Esophagus muscularis mucosa (tissue), 4 donors: ENCODE measurements at places on chromosomes 5 and 9. TPM values are rescaled to one million over a fixed set of nuclear protein-coding genes. Genes with fewer than 3 reads are reported as not detected.

DNA sequence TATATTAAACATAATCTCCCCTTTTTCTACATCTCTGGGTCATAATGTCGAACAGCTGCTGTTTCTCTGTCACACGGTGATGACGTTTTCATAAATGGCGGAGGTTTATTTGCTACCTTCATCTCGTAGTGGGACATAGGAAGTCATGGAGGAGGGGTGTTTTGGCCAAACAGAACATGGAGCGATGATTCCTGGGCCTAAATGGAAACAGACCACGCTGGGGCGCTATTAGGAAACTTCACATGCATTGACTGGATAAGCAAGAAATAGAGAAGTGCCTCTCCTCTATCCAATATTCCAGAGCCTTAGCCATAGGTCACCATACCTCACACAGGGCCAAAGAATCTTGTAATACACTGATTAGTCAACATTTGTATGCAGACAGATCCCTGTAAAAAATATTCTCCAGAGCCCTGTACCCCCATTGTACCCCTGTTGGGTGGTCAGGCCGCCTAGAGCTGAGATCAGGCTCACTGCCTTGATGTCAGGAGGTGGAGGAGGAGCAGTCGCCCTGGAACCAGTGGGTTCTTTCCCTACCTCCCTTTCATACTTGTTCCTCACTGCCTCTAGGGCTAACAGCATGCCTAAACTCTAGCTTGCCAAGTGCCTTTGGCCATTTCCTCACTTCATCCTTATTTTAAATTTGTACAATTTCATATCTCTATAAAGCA lies 77.8 kb upstream of the SPIN1 start:
- H3K4me3 ChIP-seq, result no peak overlapping the region
- H3K4me1 ChIP-seq, result no peaks in the 10 kb centered on the region
- H3K27me3 ChIP-seq, result no peaks in the 10 kb centered on the region
- no peak overlapping the region for H3K27ac ChIP-seq
- no peaks in the 10 kb centered on the region for H3K36me3 ChIP-seq

- DNase-seq, result no peak
- H3K36me3 ChIP-seq, result no peaks in the 10 kb centered on the region
- no peak overlapping the region for H3K4me3 ChIP-seq
- H3K27ac ChIP-seq, result no peak overlapping the region
- H3K4me1 ChIP-seq, result peaks cover 5% of the 10 kb centered on the region
These were observed 62.2 kb upstream of the GNA14 start for GRCh38 chr9:77710316-77710715.

- H3K4me3 ChIP-seq, result no peak overlapping the region
- H3K36me3 ChIP-seq, result peaks cover 34% of the 10 kb centered on the region
- peaks cover 53% of the 10 kb centered on the region for H3K4me1 ChIP-seq
- no peak overlapping the region for H3K27ac ChIP-seq
- no peak for DNase-seq
- H3K27me3 ChIP-seq, result no peaks in the 10 kb centered on the region
These were observed 2.8 kb downstream of the MGAT4B start for GRCh38 chr5:179803651-179804554.

DNA sequence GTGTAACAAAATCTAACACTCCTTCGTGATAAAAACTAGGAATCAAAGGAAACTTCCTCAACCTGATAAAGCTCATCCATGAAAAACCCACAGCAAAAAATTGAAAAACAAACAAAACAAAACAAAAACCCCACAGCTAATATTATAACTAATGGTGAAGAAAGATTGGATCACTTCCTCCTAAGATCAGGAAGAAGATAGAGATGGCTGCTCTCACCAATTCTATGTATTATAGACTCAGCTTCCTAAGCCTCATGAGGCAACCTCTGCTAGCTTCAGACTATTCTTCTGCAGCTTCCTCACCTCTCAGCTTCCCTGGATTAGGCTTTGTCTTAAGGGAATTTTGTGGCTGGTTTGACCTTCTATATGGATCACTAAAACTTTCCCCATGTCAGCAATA lies 40.1 kb downstream of the PHAX start:
- H3K27me3 ChIP-seq, result no peaks in the 10 kb centered on the region
- no peaks in the 10 kb centered on the region for H3K36me3 ChIP-seq
- no peaks in the 10 kb centered on the region for H3K4me1 ChIP-seq

DNA sequence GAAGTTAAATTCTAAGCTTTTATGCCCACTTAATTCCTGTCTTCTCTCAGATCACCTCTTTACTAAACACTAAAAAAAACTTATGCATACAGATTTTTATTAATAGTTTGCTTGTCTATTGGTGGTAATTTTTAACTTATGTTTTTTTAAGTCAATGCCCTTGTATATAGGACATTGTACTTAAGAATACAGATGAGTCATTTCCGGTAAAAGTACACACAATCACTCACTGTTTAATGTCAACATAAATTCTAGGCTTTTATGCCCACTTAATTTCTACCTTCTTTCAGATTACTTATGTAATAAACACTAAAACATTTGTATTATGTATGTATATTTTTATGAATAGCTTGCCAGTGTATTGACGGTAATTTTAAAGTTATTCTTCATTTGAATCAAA lies 872.8 kb upstream of the CDH9 start:
- no peak overlapping the region for H3K4me3 ChIP-seq
- no peaks in the 10 kb centered on the region for H3K4me1 ChIP-seq
- H3K27ac ChIP-seq, result no peak overlapping the region
- DNase-seq, result no peak
- H3K36me3 ChIP-seq, result no peaks in the 10 kb centered on the region

DNA sequence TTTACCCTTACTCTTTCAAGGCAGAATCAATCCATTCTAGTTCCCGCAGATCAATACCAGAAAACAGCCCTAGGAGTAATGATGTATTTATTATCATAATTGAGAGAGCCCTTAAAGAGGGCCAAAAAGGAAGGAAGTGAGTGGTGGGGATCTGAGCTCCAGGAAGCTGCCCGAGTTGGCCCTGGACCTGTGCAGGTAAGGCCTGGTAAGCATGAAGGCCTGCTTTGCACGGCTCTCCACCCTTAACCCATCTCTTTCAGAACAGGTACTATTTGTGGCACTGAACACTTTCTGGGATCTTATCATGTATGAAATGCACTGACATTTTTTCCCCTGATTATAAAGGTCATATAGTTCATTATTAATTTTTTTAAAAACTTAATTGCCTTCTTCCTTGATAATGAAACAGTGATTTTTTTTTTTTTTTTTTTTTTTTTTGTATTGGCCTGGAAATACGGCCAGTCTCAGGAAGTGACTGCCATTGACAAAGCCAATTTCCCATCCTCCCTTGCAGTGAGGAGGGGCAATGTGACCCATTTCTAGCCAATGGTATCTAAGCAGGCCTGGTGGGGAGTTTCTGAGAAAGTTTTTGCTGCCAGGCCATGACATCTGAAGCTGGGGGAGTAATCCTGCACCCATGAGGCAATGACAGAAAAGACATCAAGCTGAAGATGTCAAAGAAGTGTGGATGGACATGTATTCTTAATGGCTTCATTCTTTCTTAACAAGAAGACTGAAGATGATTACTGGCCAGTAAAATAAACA lies 6.3 kb upstream of the MVB12B start:
- no peak overlapping the region for H3K27ac ChIP-seq
- DNase-seq, result no peak
- H3K4me1 ChIP-seq, result no peaks in the 10 kb centered on the region
- no peaks in the 10 kb centered on the region for H3K36me3 ChIP-seq

- H3K4me3 ChIP-seq, result no peak overlapping the region
- no peaks in the 10 kb centered on the region for H3K36me3 ChIP-seq
- H3K4me1 ChIP-seq, result no peaks in the 10 kb centered on the region
These were observed 502.8 kb upstream of the PAPPA start for GRCh38 chr9:115650768-115651167.

GRCh38 chr9:123589361-123590239 lies 233.6 kb downstream of the CRB2 start:
- H3K27me3 ChIP-seq, result no peaks in the 10 kb centered on the region
- H3K27ac ChIP-seq, result no peak overlapping the region
- H3K4me3 ChIP-seq, result no peak overlapping the region
- no peaks in the 10 kb centered on the region for H3K36me3 ChIP-seq
- DNase-seq, result peak; percentile 57

DNA sequence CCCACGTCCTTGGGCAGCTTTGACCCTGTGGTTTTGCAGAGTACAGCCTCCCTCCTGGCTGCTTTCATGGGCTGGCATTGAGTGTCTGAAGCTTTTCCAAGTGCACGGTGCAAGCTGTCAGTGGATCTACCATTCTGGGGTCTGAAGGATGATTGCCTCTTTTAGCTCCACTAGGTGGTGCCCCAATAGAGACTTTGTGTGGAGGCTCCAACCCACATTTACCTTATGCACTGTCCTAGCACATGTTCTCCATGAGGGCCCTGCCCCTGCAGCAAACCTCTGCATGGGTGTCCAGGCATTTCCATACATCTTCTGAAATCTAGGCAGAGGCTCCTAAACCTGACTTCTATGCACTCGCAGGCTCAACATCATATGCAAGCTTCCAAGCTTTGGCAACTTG lies 644.2 kb upstream of the CDH9 start:
- no peaks in the 10 kb centered on the region for H3K36me3 ChIP-seq
- no peak overlapping the region for H3K4me3 ChIP-seq
- H3K4me1 ChIP-seq, result no peaks in the 10 kb centered on the region
- H3K27me3 ChIP-seq, result no peaks in the 10 kb centered on the region

DNA sequence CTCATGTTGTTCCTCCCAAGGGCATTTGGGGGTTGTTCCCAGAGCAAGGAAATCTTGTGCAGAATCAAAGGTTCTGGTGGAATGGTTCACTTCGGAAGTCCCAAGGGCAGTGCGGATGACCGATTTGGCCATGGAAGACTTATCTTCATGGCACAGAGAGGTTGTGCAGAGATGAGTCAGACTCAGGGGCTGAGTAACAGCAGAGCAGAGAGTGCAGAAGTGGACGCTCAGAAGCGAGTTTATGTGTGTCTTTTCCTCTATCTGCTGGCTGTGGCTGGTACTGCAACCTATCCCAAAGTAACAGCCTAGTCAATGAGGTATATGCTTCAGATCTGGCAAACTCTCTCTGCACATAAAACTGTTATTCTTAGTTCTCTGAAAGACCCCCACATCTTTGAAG lies 118.1 kb downstream of the DPYSL3 start:
- peaks cover 28% of the 10 kb centered on the region for H3K36me3 ChIP-seq
- H3K4me3 ChIP-seq, result no peak overlapping the region
- H3K4me1 ChIP-seq, result no peaks in the 10 kb centered on the region
- no peak for DNase-seq
- peak overlapping the region; percentile 63 for H3K27ac ChIP-seq

DNA sequence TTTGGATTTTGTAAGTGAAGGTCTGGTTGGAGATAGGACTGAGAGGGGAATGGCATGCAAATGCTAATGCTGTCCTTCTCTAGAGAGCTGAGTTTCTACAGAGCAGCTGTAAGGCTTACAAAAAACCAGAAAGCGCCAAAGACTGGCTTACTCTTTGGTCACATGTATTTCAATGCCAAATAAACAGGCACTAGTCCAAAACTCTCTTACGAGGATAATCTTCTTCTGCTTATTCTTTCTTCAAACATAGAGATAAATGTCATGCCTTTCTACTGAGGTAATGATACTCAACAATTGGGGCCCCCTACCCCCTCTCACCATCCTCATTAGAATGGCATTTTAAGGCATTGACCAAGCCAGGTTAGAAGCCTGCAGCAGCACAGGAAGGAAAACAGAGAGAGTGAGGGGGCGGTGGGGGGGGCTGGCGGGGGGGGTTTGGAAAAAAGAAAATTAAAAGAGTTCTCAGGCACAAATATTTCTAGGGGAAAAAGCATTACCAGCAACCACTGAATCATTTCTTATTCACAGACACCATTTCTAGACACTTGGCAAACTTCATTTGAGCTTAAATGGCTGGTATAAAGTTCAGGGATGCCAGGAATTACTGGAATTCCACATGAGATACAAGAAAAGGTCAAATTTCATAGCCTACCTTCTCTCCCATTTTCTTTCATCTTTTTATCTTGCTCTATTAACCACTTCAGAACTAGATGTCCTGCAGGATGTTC lies 34.0 kb downstream of the PUM3 start:
- H3K27me3 ChIP-seq, result no peaks in the 10 kb centered on the region
- H3K4me3 ChIP-seq, result no peak overlapping the region
- peaks cover 35% of the 10 kb centered on the region for H3K4me1 ChIP-seq
- DNase-seq, result no peak
- H3K36me3 ChIP-seq, result peaks cover 40% of the 10 kb centered on the region

- H3K27ac ChIP-seq, result no peak overlapping the region
- peaks cover 11% of the 10 kb centered on the region for H3K4me1 ChIP-seq
- no peaks in the 10 kb centered on the region for H3K36me3 ChIP-seq
- H3K4me3 ChIP-seq, result no peak overlapping the region
These were observed 45.0 kb downstream of the PCDHGC5 start for GRCh38 chr5:141533897-141534296.

GRCh38 chr5:108084105-108084504 lies 297.8 kb downstream of the FBXL17 start:
- no peaks in the 10 kb centered on the region for H3K27me3 ChIP-seq
- no peak overlapping the region for H3K4me3 ChIP-seq
- H3K27ac ChIP-seq, result no peak overlapping the region
- DNase-seq, result no peak
- no peaks in the 10 kb centered on the region for H3K36me3 ChIP-seq
- H3K4me1 ChIP-seq, result no peaks in the 10 kb centered on the region

DNA sequence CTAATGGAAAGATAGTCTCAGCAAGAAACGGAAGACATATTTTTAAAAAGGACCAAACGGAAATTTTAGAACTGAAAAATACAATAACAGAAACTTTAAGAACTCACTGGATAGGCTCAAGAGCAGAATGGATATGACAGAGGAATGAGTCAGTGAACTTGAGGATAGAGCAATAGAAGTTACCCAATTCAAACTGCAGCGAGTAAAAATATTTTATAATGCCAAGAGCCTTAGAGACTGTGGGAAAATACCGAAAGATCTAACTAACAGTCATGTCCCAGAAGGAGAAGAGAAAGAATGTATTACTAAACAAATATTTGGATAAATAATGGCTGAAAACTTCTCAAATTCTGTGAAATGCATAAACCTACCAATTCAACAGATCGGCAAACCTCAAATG lies 40.8 kb downstream of the ADAMTS2 start:
- no peak overlapping the region for H3K4me3 ChIP-seq
- no peak overlapping the region for H3K27ac ChIP-seq

GRCh38 chr9:100281676-100282387 lies 70.9 kb downstream of the TEX10 start:
- no peaks in the 10 kb centered on the region for H3K4me1 ChIP-seq
- no peak for DNase-seq
- peaks cover 75% of the 10 kb centered on the region for H3K36me3 ChIP-seq
- no peak overlapping the region for H3K4me3 ChIP-seq
- no peak overlapping the region for H3K27ac ChIP-seq

DNA sequence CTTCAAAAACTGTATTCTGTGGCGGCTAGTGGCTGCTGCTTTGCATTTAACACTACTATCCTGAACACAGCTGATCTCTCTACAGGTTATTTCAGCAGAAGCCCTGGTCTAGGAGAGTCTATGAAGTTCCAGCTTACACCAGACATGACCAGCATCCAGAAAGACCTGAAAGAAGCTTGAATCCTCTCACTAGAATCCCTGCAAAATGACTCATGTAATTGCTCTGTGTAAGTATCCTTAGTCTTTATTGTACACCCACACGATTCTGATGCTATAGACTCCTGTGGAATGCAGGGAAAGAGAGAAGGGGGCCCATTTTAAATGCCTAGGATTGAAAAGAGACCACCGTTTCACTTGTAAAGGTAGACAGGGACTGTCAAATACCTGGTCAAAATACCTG lies 859 bp upstream of the GRIA1 start:
- no peak overlapping the region for H3K4me3 ChIP-seq
- peak; percentile 74 for DNase-seq
- H3K27me3 ChIP-seq, result no peaks in the 10 kb centered on the region
- no peaks in the 10 kb centered on the region for H3K4me1 ChIP-seq

Gene FAM221B
- not detected for total RNA-seq

Gene GPR151
- total RNA-seq, result not detected

Gene NR2F1
- total RNA-seq, result 40.9 TPM

Gene ANKRD55
- not detected for total RNA-seq

Gene ZNF483
- total RNA-seq, result 14.1 TPM

Gene MEGF9
- 19.5 TPM for total RNA-seq

Gene CER1
- total RNA-seq, result not detected
